ENCODE measurements at places on chromosomes 2 and 18.

DNA sequence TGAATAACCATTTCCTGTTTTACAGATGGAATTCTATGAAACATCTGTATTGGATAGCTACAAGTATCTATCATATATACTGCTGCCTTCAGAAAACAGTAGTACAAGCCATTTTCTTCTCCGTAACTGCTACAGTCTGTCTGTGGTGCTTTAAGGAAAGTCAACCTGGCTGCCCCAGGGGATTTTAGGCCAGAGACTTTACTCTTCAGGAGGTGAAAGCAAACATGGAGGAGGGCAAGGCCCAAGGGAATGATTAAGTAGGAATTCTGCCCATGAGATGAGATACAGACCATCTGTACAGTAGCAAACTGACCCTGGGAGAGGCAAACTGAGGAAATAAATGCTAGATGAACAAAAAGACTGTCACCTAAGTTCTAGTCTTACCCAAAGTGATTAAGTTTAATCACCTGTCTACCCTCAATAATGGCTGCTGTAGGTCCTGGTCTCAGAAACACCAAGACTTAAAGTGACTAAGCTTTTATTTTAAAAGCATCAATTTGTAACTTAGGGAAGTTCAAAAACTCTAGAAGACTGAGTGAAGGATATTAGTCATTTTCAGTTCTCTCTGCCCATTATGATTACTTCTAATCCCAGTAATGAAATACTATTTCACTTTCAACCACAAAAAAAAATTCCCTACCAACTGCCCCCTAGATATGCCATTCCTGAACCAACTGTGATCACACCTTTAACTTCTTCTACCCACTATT lies 14.8 kb downstream of the MBD2 start:
- DNase-seq: no peak

DNA sequence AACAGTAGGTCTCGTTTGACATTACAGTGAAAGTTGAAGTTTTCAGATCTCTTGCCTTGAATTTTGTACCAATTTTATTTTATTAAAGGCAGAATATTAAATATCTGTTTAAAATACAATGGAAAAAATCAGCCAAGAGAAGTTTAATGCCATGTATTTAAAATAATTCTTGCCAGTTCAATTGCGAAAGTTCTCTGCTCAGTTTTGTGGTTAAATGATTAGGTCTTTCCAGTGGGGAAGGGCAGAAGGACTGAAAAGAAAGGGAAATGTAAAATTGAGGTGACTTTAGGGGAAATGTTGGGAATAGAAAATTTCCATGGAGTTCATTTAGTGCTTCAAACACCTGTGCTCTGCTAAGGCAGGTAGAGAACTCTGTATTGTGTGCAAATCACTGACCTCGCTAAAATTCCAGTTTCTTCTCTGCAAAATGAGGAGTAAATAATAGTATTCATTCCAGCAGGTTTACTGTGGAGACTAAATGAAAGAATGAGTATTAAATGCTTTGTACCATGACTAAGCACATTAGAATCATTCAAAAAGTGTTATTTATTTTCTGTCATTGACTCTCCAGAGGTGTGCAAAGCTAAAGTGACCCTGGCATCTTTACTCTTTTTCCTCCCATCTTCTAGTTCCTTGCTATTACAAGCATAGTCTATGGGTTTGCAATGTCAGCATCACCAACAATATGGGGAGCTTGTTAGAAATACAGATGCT lies 74.4 kb downstream of the KIAA1328 start:
- no peak for DNase-seq

DNA sequence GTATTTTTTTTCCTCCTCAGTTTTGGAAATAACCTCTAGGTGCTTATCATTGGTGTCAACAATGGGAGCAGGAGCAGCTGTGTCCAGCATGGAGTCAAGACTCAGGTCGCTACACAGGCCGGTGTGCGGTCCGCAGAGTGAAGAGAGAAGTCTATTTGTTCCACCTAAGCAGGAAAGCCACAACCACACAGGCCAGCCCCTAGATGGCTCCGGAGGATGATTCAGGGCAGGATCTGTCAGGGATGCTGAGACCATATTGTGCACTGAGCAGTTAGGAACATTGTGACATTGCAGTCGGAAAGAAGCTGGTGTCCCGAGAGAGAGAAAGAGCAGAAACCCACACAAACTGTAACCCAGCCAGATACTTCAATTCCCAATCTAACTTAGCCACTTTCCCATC lies 136.9 kb downstream of the GAREM1 start:
- peak; percentile 31 for DNase-seq

DNA sequence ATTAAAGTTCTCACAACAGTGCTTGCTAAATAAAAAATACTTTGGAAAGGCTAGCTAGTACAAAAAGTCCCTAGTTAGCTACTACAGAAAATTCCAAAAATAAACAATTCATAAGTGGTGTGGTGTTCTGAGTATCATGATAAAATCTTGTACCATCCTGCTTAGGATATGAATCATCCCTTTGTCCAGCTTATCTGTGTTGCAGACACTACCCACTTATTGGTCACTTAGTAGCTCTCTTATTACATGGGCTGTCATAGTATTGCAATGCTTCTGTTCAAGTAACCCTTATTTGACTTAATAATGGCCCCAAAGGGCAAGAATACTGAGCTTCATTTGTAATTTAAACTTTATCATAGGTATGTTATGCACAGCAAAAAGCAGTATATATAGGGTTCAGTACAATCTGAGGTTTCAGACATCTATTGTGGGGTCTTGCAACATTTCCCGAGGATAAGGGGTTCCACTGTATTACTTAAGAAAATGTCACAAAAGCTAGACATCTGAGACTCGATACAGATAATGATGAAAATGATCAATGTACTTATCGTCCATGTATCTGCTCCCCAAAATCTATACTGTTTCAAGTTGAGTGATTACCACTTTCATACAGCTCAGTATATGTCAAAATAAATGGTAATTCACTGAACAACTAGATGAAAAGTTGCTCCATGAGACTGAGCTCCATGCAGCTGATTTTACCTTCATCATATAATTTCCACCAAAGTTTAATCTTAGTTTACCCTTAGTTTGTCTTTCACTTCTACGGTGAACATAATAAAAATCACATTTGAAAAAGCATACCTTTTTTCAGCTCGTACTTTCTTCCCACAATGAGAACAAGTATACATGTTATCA lies 93.8 kb downstream of the C2orf74 start:
- no peak for DNase-seq

- no peak for DNase-seq
Observed at GRCh38 chr18:64283059-64283458, 134.2 kb upstream of the LINC00305 start.

Measured in NCI-H510A treated with DMSO at 0.1 percent for 48 hours (cell line).